T-helper 17 cell (primary cell): ENCODE measurements at places on chromosomes 7 and 10. TPM values are rescaled to one million over a fixed set of nuclear protein-coding genes. Genes with fewer than 3 reads are reported as not detected.

- DNase-seq: no peak
Observed at GRCh38 chr10:56623064-56623463, 262.0 kb upstream of the ZWINT start.

ERVW-1 gene
- not detected for total RNA-seq

MOGAT3 gene
- not detected for total RNA-seq

MBLAC1 gene
- 4.2 TPM for total RNA-seq
